A549 treated with RU486 at 1 μM for 4 hours (cell line): ENCODE measurements at places on chromosomes 3 and 15. TPM values are rescaled to one million over a fixed set of nuclear protein-coding genes. Genes with fewer than 3 reads are reported as not detected.

Gene PLCB2
- 0.68 to 1.4 TPM (median 0.82 TPM) in 5 replicates for total RNA-seq

Gene CYP8B1
- not detected in 5 replicates for total RNA-seq

Gene WDR93
- total RNA-seq, result 0.15 to 0.17 TPM (median 0.15 TPM) in 3 of 5 replicates, not detected in the others

Gene FEZF2
- not detected in 5 replicates for total RNA-seq

Gene SEMA3G
- 0.07 to 0.09 TPM (median 0.08 TPM) in 4 of 5 replicates, not detected in the other for total RNA-seq

Gene PARP15
- not detected in 5 replicates for total RNA-seq

Gene STIMATE
- 6.3 to 10.3 TPM (median 7.4 TPM) in 5 replicates for total RNA-seq

Gene ISLR2
- 0.15 to 0.29 TPM (median 0.20 TPM) in 4 of 5 replicates, not detected in the other for total RNA-seq

Gene OXTR
- total RNA-seq, result 6.8 to 9.4 TPM (median 8.8 TPM) in 5 replicates

Gene LHFPL4
- 0.05 to 0.27 TPM (median 0.16 TPM) in 4 of 5 replicates, not detected in the other for total RNA-seq

Gene DPPA2
- not detected in 5 replicates for total RNA-seq

Gene CCDC54
- not detected in 5 replicates for total RNA-seq

Gene GATA2
- total RNA-seq, result 3.8 to 5.4 TPM (median 4.8 TPM) in 5 replicates

Gene IQCH
- 1.4 to 3.5 TPM (median 1.5 TPM) in 5 replicates for total RNA-seq

Gene GOLGA6A
- 0.07 to 0.13 TPM (median 0.08 TPM) in 4 of 5 replicates, not detected in the other for total RNA-seq
